Liver (tissue), 10 donors: ENCODE measurements at places on chromosomes 1 and 21.
A peak's percentile ranks its signal among the peaks of the same experiment; 100 is the strongest.

GRCh38 chr1:156663178-156663577, 14.0 kb downstream of the NES start:
- no peak for DNase-seq

GRCh38 chr1:150464422-150464826, 22.8 kb upstream of the TARS2 start:
- peak; percentile 76 for DNase-seq

DNA sequence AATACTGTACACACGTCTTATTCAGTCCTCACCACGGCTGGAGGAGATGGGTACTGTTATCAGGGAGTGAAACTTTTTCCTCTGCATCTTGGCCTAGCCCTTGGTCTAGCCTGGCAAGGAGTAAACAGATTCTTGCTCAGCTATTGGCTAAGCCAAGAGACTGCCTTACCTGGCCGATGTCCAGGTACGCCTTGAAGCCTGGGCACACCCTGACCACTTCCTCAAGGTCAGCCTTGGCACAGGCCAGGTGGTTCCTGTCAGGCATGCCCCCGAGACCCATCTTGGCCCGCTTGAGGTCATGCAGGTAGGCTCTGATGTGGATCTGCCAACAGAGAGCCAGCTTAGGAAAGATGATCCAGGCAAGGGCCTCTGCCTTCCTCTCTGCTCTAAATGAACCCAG, 17.8 kb upstream of the PARS2 start:
- no peak for DNase-seq

- DNase-seq, result no peak
Observed at GRCh38 chr1:226882631-226883409, 12.4 kb downstream of the PSEN2 start.

- DNase-seq, result no peak
Observed at GRCh38 chr21:15730484-15731242, 881 bp downstream of the USP25 start.

DNA sequence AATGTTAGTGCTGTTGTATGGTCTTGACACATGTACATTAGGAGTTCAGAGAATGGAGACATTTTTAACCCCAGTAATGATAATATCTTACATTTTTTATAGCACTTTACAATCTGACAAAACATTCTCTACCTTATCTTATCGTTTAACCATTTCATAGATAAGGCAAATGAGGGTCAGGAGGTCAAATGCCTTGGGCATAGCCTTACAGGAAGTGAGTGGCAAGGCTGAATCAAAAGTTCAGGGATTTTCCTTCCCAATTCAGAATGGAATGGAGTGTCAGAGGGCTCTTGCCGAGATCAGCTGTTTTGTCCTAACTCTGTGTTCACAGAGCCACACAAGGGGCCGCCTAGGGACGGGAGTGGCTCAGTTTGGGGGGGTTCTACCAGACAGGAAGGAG, 57.6 kb upstream of the AK4 start:
- DNase-seq, result no peak

DNA sequence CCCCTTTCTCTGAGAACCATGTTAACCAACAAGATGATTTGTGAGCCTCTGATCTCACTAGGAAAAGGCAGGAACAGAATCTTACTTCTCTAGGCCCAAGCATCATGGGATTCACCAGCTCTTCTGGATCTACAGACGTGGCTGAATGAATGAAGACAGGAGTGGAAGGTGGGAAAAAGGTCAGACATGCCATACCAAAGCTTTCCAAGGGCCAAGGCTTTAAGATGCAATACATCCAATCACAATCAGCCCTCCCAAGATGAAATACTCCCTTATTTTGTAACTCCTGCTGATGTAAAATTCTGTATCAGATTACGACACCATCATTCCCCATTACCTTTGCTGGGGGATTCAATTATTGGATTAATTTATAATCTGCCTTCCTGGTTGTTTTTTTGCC, 80.9 kb downstream of the SSBP3 start:
- no peak for DNase-seq

- no peak for DNase-seq
Observed at GRCh38 chr1:150141452-150141851, 8.3 kb upstream of the PLEKHO1 start.

DNA sequence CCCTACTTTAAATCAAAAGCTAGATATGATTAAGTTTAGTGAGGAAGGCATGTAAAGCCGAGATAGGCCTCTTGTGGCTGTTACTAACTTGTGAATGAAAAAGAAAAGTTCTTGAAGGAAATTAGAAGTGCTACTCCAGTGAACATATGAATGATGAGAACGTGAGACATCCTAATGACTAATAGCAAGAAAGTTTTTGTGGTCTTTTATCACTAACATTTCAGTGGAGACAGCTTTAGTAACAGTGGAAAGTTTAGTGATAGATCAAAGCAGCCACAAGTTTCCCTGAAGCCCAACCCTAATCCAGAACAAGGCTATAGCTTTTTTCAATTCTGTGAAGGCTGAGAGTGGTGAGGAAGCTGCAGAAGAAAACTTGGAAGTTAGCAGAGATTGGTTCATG, 73.6 kb upstream of the LRRC8B start:
- DNase-seq, result no peak

DNA sequence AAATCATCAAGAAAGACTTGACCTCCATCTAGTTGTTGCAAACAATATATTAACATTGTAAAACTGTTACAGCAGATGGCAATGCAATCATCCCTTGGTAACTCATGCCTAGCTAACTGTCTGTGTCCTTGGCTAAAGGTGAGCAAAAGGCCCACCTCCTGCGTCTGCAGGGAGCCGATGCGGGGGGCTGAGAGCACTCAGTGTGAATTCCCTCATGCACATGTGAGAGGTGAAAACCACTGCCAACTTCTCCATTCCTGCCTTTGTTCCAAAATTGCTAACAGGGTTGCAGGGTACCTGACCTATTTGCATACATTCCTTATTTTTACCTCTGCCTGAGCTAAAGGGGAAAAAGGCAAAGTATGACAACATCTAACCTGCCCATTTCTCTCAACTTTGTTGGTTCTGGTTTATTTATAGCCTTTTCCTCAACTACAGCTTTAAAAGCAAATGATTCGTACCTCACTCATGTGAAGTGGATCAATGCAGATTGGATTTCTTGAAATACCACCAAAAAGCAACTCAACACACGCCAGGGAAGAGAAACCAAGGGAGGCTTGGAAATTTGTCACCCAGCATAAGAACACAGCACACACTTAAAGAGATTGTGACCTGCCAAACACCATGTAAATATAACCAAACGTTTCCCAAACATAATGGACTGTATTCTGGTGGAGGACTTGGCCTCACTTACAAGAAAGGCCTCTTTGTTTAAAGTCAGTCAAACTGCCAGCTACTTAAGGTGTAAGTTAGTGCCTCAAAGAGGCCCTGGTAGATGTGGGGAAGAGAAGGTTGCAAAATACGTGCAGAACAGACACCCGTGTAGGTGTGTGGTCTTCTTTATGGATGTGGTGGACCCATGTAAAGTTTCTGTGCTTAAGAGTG, 651.0 kb downstream of the SMYD3 start:
- no peak for DNase-seq

DNA sequence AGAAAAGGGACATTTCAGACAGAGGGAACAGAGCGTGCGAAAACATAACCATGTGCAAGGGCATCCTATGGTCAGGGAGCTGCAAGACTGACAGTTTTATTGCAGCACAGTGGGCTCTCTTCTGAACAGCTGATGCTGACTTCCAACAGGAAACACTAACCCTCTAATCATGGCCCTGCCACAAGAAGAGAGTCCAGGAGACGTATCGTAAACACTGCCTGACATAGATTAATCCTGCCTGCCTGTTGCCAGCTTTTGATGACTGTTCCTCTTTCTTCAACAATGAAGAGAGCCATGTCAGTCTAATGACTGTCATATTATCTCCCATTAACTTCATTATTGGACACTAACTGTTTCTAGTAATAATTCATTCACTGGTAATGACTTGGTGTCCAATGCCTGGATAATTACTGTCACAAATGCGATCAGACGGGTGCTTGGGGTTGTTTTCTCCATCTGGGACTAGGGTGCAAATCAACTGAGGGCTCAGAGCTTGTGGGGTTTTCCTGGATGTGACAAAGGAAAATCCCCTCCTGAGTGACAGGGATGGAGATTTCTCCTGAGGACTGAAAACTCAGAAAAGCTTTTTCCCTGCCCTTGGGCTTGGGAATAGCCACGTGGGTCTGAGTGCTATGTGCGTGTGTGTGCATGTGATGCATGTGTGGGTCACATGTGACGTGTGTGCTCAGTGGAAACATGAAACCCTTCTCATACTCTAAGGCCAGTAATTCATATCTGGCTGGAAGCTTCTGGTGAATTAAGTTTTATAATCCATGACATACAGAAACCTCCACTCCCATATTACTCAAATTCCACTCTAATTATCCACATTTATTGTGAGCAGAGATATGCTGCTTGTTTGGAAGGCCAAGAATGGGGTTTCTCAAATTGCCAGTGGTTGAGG, 144.0 kb upstream of the PLXNA2 start:
- DNase-seq, result no peak

GRCh38 chr1:1430114-1430982, 5.1 kb upstream of the VWA1 start:
- DNase-seq, result no peak

DNA sequence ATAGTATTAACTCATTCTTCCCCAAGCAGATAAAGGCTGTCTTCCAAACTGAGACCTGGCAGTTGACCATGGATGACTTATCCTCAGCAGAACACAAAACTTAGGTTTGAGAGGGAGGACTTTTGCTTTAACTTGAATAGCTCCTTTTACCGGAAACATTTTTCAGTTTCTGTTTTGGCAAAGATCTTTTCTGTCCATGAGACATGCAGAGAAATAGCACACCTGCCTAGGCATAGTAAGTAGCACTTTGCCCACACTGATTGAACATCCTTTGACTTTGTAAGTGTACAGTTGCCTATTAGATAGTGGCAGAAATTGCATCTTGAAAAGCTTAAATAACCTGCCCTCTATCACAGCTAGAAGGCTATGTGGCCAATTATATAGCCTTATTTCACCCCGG, 1962.5 kb downstream of the MRPL39 start:
- DNase-seq, result no peak

GRCh38 chr1:77986810-77987209, 7.9 kb upstream of the FUBP1 start:
- no peak for DNase-seq

GRCh38 chr1:187464320-187464719, 635.6 kb downstream of the PLA2G4A start:
- DNase-seq, result no peak

GRCh38 chr1:169648709-169649108, 18.8 kb upstream of the SELP start:
- no peak for DNase-seq

GRCh38 chr1:11650331-11650991, 3.8 kb downstream of the FBXO2 start:
- DNase-seq, result peak; percentile 68

DNA sequence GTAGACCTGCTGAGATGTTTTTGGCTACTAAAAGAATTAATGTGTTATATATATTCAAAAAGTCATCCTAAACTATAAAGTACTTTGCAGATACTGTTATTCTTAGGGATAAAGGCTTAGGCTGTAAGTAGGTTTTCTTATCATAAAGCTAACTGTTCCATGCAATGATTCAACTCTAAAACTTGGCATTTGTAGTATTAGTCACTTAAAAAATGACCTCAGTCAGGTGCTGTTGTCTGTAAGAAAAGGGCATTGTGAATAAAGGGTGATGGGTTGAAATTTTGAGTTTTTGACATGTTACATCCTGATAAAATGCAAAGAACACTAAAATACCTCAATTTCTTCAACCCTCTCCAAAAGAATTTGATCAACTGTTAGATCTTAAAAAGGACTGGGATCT, 32.9 kb downstream of the ADCY10 start:
- no peak for DNase-seq
